ENCODE measurements at places on chromosomes 2 and 18. TPM values are rescaled to one million over a fixed set of nuclear protein-coding genes. Genes with fewer than 3 reads are reported as not detected.
A peak's percentile ranks its signal among the peaks of the same experiment; 100 is the strongest.

NRBP1 gene
- 148 TPM for total RNA-seq

RTP5 gene
- total RNA-seq: not detected

ATOH8 gene
- not detected for total RNA-seq

ACMSD gene
- total RNA-seq: not detected

FAM168B gene
- 109 TPM for total RNA-seq

G6PC2 gene
- not detected for total RNA-seq

CLEC4F gene
- not detected for total RNA-seq

ACTG2 gene
- 5.7 TPM for total RNA-seq

NTSR2 gene
- not detected for total RNA-seq

- H3K4me1 ChIP-seq: no peaks in the 10 kb centered on the region
- no peak overlapping the region for H3K4me3 ChIP-seq
- DNase-seq: no peak
- no peak overlapping the region for H3K27ac ChIP-seq
- no peaks in the 10 kb centered on the region for H3K27me3 ChIP-seq
These were observed 85.0 kb upstream of the CREB1 start for GRCh38 chr2:207444756-207445155.

GRCh38 chr2:142174176-142174575 is 43.4 kb upstream of the LRP1B start:
- no peak overlapping the region for H3K4me3 ChIP-seq
- no peaks in the 10 kb centered on the region for H3K27me3 ChIP-seq
- no peak overlapping the region for H3K27ac ChIP-seq
- no peaks in the 10 kb centered on the region for H3K4me1 ChIP-seq

GRCh38 chr18:28789502-28789901 is 612.6 kb upstream of the CDH2 start:
- H3K27ac ChIP-seq: no peak overlapping the region
- H3K4me3 ChIP-seq: no peak overlapping the region
- H3K4me1 ChIP-seq: no peaks in the 10 kb centered on the region
- no peaks in the 10 kb centered on the region for H3K27me3 ChIP-seq

DNA sequence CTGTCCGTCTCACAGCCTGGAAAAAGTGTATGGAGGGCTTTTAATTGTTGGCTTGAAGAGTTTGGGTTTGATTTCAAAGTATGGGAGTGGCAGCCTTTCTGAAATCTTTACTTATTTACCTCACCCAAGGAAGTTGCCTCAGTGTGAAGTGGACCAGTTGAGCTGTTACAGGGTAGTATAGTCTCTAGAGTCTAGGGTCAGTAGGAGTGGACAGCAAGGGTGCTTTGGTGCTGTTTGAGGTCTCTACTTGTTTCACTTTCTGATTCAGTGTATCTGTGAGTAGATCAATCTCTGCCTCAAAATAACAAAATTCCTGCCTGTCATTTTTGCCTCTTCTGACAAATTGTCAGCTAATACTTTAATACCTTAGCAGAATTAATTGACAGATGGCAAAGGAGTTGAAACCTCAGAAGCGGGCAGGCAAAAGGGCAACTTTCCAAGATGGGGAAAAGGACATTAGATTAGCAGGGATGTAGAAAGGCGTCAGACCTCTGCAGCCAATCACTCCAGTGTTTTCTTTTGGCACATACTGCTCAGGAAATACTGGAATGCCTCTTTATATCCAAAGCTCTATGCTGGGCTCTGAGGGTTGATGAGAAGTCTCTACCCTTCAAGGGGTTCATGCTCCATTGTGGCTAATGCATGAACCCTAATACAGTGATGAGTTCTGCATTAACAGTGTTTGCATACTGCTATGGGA is 5.9 kb downstream of the RIOK3 start:
- no peak overlapping the region for H3K4me3 ChIP-seq
- DNase-seq: no peak
- peaks cover 17% of the 10 kb centered on the region for H3K4me1 ChIP-seq

GRCh38 chr2:154264024-154264423 is 392.3 kb downstream of the GALNT13 start:
- no peak overlapping the region for H3K4me3 ChIP-seq
- DNase-seq: no peak
- H3K4me1 ChIP-seq: peaks cover 5% of the 10 kb centered on the region
- H3K27me3 ChIP-seq: no peaks in the 10 kb centered on the region

DNA sequence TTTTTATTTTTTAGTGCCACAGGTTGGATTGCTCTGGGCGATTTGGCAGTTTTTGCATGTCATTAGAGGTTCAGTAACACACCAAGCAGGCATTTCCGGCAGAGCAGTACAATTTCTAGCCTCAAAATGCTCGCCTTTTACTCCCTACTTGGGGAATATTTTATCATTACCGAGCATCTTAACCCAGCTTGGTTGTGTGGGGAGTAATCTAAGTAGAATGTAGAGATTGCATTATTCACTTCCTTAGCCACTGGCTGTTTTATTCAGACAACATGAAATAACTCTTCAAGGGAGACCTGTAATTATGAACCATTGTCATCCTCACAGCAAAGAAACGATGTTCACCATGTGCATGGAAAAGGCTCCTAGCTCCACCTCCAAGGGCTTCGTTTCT is 13.1 kb downstream of the GRP start:
- no peak for DNase-seq
- H3K27ac ChIP-seq: no peak overlapping the region
- H3K36me3 ChIP-seq: no peaks in the 10 kb centered on the region

DNA sequence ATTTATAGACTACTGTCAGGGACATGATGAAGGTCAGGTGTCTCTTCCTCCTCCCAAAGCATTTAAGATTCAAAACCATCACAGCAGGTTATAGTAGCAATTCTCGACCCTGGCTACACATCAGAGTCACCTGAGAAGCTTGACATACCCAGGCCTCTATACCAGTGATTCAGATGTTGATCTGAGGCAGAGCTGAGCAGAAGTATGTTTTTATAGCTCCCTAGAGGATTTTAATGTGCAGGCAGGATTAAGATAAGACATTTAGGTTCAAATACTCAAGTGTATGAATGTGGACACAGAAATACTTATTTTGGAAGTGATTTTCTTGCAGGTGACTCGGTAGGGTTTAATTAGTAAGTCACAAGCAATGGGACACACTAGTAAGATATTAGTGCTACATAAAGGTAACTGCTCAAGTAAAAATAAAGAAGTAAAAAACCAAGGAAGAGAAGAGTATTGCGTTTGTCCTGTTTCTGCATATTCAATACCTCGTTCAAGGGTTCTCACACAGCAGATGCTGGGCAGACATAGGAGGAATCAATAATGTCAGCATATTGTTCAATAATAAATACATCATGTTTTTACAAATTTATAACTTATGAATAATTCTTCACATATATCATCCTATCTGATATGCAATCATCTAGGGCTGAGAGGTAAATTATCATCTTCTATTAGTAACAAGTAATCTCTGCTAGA is 7.0 kb downstream of the GCFC2 start:
- no peak overlapping the region for H3K27ac ChIP-seq
- no peaks in the 10 kb centered on the region for H3K27me3 ChIP-seq

GRCh38 chr2:166417669-166418068 is 41.9 kb upstream of the SCN9A start:
- H3K4me3 ChIP-seq: no peak overlapping the region
- peak; percentile 19 for DNase-seq
- no peaks in the 10 kb centered on the region for H3K4me1 ChIP-seq
- no peaks in the 10 kb centered on the region for H3K27me3 ChIP-seq
- H3K27ac ChIP-seq: no peak overlapping the region

DNA sequence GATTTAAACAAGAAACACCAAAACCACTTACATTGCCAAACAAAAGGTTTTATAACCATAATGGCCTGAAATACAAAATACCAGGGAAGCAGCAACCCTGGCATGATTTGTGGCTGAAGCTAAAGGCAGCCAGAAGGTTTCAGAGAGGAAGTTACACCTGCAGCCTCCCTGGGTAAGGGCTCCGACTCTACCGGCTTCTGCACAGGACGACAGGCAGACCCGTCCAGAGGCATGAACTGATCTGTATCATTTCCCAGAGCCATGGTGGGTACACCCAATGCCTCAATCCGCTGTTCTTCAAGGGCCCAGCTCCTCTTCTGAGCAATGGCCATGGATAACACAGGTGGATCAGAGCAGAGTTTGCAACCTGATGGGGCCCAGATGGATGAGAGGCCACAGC is 71.6 kb downstream of the PXDN start:
- H3K36me3 ChIP-seq: no peaks in the 10 kb centered on the region
- DNase-seq: no peak
- no peaks in the 10 kb centered on the region for H3K4me1 ChIP-seq
- no peaks in the 10 kb centered on the region for H3K27me3 ChIP-seq

DNA sequence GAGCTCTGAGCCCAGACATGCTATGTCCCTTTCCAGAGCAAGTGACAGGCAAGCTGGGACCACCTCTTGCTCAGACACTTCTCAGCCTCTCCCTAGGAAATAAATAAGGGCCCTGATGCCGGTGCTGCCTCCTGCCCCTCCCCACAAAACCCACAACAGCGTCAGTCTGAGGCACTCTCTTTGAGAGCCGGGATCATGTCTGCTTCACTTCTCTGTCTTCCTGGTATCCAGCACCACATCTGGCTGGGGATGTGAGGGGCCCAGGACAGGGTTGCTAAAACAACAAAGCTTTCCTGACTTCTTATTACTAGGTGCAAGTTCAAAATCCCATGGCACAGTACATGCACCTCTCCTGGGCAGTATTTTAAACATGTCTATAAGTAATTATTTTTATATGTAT is 103.9 kb upstream of the GLI2 start:
- no peak overlapping the region for H3K4me3 ChIP-seq
- no peaks in the 10 kb centered on the region for H3K27me3 ChIP-seq
- DNase-seq: no peak
- H3K36me3 ChIP-seq: no peaks in the 10 kb centered on the region
- H3K27ac ChIP-seq: peak overlapping the region; percentile 4

- no peak overlapping the region for H3K27ac ChIP-seq
- no peak overlapping the region for H3K4me3 ChIP-seq
- no peaks in the 10 kb centered on the region for H3K36me3 ChIP-seq
- DNase-seq: no peak
- no peaks in the 10 kb centered on the region for H3K4me1 ChIP-seq
- no peaks in the 10 kb centered on the region for H3K27me3 ChIP-seq
These were observed 49.9 kb downstream of the MTCL1 start for GRCh38 chr18:8754995-8755960.

DNA sequence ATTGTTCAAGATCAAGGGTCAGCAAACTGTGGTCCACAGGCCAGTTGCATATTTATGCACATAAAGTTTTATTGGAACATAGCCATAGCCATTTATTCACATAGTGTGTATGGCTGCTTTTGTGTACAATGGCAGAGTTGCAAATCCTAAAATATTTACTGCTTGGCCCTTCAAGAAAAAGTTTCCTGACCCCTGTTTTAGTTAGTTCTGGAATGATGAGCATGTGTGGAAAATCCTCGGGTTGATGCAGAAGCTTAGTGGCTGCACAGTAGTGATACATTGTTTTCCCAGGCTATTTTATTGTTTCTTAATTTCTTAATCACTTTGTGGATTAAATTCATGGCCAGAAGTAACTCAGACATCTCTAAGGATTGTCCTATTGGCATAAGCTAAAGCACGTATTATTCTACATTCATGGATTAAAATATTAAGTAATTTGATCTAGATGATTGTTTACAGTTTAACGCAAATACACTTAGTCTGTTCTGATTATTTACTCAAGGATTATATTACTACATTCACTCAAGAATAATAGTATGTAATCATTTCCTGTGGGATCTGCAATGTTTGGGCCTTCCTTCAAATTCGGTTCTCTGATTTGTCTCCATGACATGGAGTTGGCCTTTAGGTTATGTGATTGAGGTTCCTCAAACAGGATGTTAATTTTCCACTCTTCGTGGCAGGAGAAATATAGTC is 165.5 kb downstream of the TMEM247 start:
- H3K4me3 ChIP-seq: no peak overlapping the region
- H3K27ac ChIP-seq: no peak overlapping the region
- H3K36me3 ChIP-seq: no peaks in the 10 kb centered on the region
- no peaks in the 10 kb centered on the region for H3K4me1 ChIP-seq

DNA sequence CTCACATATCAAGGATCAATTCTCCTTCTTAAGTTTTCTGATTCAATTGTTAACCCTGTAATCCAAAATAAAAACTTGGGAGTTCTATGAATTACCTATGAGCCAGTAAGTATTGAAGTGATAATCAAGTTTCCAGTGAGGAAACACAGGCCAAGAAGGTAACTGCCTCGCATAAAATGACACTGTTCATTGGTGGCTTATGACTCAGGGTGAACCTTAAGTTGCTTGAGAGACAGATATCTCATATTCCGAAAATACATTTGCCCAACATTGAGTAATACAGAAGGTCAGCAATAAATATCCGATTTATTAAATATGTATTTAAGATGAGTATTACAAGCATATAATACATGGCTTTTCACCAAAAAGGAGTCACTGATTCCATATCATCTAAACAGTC is 31.9 kb downstream of the PSME4 start:
- H3K4me1 ChIP-seq: no peaks in the 10 kb centered on the region
- no peak for DNase-seq
- H3K4me3 ChIP-seq: no peak overlapping the region
- no peak overlapping the region for H3K27ac ChIP-seq
- H3K27me3 ChIP-seq: no peaks in the 10 kb centered on the region

- H3K27me3 ChIP-seq: no peaks in the 10 kb centered on the region
- H3K4me1 ChIP-seq: no peaks in the 10 kb centered on the region
- H3K36me3 ChIP-seq: no peaks in the 10 kb centered on the region
- no peak overlapping the region for H3K4me3 ChIP-seq
- no peak overlapping the region for H3K27ac ChIP-seq
- no peak for DNase-seq
These were observed 18.8 kb upstream of the SERPINB5 start for GRCh38 chr18:63457977-63458376.

DNA sequence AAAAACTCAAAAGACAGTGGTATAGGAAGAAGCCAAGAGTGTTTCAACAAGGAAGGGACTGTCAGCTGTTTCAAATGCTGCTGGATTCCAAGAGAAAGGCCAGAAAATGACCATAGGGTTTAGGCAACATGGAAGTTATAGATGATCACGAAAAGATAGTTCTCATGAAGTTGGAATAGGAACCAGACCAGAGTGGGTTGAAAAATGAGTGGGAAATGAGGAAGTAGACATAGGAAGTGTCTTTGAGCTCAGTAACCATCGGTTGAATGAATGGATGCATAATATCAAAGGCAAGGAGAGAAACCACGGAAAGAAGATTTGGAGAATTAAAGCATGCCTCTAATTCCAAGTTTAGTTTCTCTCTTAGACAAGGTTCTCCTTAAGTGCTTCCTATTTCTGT is 1.3 kb downstream of the NCAPH start:
- no peaks in the 10 kb centered on the region for H3K27me3 ChIP-seq
- no peaks in the 10 kb centered on the region for H3K36me3 ChIP-seq
- H3K27ac ChIP-seq: no peak overlapping the region
- no peak for DNase-seq
- H3K4me3 ChIP-seq: no peak overlapping the region

- no peak overlapping the region for H3K27ac ChIP-seq
- no peaks in the 10 kb centered on the region for H3K36me3 ChIP-seq
- no peak overlapping the region for H3K4me3 ChIP-seq
- DNase-seq: no peak
- no peaks in the 10 kb centered on the region for H3K27me3 ChIP-seq
These were observed 118.6 kb upstream of the PGAP1 start for GRCh38 chr2:197045115-197045514.

- no peak for DNase-seq
- H3K27ac ChIP-seq: no peak overlapping the region
- no peaks in the 10 kb centered on the region for H3K36me3 ChIP-seq
- no peaks in the 10 kb centered on the region for H3K4me1 ChIP-seq
These were observed 8.1 kb downstream of the SEPTIN2 start for GRCh38 chr2:241323778-241324177.

- no peak overlapping the region for H3K27ac ChIP-seq
- DNase-seq: no peak
- H3K36me3 ChIP-seq: no peaks in the 10 kb centered on the region
- no peaks in the 10 kb centered on the region for H3K27me3 ChIP-seq
- no peak overlapping the region for H3K4me3 ChIP-seq
These were observed 84.2 kb upstream of the UXS1 start for GRCh38 chr2:106278112-106278876.

Measured in Caco-2 (cell line).